ENCODE measurements at places on chromosomes 3 and 15. TPM values are rescaled to one million over a fixed set of nuclear protein-coding genes. Genes with fewer than 3 reads are reported as not detected.

CCR9 gene
- not detected for total RNA-seq

CCR8 gene
- total RNA-seq = 0.87 TPM

TRH gene
- total RNA-seq = not detected

ZNF385D gene
- not detected for total RNA-seq

IMPG2 gene
- total RNA-seq = 0.05 TPM

NRROS gene
- total RNA-seq = 18.5 TPM

FSIP1 gene
- 0.38 TPM for total RNA-seq

KNL1 gene
- 4.1 TPM for total RNA-seq

CELSR3 gene
- 11.0 TPM for total RNA-seq

CCR1 gene
- 0.57 TPM for total RNA-seq

CFAP161 gene
- not detected for total RNA-seq

RASGRF1 gene
- not detected for total RNA-seq

OR5H15 gene
- total RNA-seq = not detected

LRRC2 gene
- total RNA-seq = 0.13 TPM

ANKRD63 gene
- total RNA-seq = not detected

RTP3 gene
- total RNA-seq = not detected

PPM1L gene
- 1.8 TPM for total RNA-seq

NLGN1 gene
- total RNA-seq = not detected

TAMM41 gene
- total RNA-seq = 43.8 TPM

SCAANT1 gene
- total RNA-seq = not detected

PRR20G gene
- not detected for total RNA-seq

PTX3 gene
- 0.11 TPM for total RNA-seq

DPPA2 gene
- not detected for total RNA-seq

FEZF2 gene
- not detected for total RNA-seq

NDUFB5 gene
- 77.3 TPM for total RNA-seq

STAB1 gene
- total RNA-seq = 0.30 TPM

DNASE1L3 gene
- not detected for total RNA-seq

OXTR gene
- total RNA-seq = 0.41 TPM

GOLGA6D gene
- not detected for total RNA-seq

SNURF gene
- 12.1 TPM for total RNA-seq

PLA2G4D gene
- not detected for total RNA-seq

NPAP1 gene
- total RNA-seq = not detected

MNS1 gene
- total RNA-seq = 0.19 TPM

ECE2 gene
- not detected for total RNA-seq

KBTBD13 gene
- not detected for total RNA-seq

FBXO22 gene
- 35.7 TPM for total RNA-seq

CHCHD4 gene
- 18.6 TPM for total RNA-seq

PCOLCE2 gene
- 0.57 TPM for total RNA-seq

SYNPR gene
- not detected for total RNA-seq

LEKR1 gene
- 0.68 TPM for total RNA-seq

AGBL1 gene
- 0.05 TPM for total RNA-seq

LPP gene
- 19.2 TPM for total RNA-seq

TGM5 gene
- not detected for total RNA-seq
